Dermis microvascular lymphatic vessel endothelial cell (primary cell): ENCODE measurements at places on chromosomes 7 and 10. TPM values are rescaled to one million over a fixed set of nuclear protein-coding genes. Genes with fewer than 3 reads are reported as not detected.

Gene COL17A1
- total RNA-seq, result 0.25 and 0.90 TPM in 2 replicates

Gene ANXA8L1
- total RNA-seq, result not detected in 2 replicates

Gene ARMC3
- not detected in 2 replicates for total RNA-seq

GRCh38 chr10:90354914-90355313 is 502.9 kb downstream of the HTR7 start:
- no peak for DNase-seq

GRCh38 chr7:137990251-137990941 is 11.5 kb downstream of the CREB3L2 start:
- peak; percentile 60 for DNase-seq

DNA sequence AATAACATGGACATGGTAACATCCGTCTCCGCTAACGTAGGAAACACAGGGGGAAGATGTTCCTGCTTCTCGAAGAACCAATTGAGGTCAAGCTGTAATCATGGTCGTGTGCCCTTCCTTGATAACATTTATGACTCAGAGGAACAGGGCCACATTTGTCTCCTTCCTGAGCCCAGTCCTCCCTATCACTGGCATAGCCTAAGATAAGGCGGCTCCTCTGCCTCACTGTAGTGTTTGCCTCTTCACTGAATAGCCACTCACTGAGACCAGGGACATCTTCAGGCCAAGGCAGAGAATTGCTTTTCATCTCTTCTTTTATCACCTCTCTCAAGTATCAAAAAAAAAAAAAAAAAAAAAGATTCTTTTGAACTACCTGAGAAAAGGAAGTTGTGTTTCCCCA is 5.4 kb upstream of the GRM8 start:
- DNase-seq, result no peak

- peak; percentile 46 for DNase-seq
These were observed 35.0 kb downstream of the SH3PXD2A start for GRCh38 chr10:103820101-103821062.

GRCh38 chr10:23980094-23980493 is 228.8 kb upstream of the KIAA1217 start:
- DNase-seq, result no peak

DNA sequence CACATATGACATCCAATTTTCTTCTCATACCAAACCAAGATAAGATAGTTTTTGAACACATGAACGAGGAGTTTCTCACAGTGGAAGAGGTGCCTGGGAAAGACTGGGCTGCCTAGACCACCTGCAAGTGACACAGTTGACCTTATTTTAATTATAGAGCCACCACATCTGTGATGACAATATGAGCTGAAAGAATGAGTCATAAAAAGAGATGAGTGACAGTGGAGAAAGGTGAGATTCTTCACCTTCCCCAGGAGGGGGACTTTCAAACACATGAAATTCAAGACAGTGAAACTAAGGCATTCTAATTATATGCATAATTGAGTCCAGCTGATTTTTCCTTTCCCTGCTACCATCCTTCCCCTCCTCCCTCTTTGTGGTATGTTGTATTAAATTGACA is 475.5 kb downstream of the NXPH1 start:
- DNase-seq, result no peak

- no peak for DNase-seq
These were observed 54.1 kb downstream of the SRI start for GRCh38 chr7:88165697-88166096.

DNA sequence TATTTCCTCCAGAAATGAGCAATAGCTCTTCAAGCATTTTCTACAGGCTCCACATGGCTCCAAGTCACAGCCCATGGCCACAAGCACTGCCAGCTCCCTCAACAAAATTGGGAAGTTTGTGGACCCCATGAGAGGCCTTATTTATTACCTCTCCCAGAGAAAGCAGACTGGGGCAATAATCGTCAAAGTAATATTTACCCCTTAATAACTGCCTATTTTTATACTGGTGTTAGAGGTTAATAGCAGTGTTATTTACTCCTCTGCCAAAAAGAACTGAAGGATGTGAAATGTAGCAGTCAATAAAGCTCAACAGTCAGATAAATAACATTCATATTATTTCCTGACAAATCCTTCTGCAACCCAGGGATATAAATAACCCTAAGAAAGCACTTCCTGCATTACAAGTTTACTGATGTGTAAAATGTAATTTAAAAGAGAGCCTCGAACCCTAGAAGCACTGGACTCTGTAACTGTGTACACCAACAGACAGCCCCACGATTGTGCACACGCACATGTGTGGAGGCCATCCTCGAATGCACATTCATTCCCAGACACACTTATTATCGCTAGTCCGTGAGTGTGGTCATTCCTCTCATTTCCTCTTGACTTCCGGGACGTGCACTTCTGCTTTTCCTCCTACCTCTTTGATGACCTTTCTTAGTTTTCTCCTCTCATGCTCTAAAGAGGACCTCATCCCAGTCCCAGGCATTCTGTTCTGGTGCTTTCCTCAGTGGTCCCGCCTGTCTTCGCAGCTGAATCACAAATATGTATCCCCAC is 157.4 kb downstream of the EVX1 start:
- DNase-seq, result no peak

- DNase-seq, result no peak
These were observed 218.8 kb downstream of the PHF14 start for GRCh38 chr7:11192506-11192905.

GRCh38 chr10:71623098-71623985 is 96.2 kb downstream of the C10orf105 start:
- no peak for DNase-seq

- DNase-seq, result no peak
These were observed 9.4 kb downstream of the CNNM2 start for GRCh38 chr10:102927311-102928010.
